Stimulated activated CD8-positive, alpha-beta memory T cell treated with anti-CD3 and anti-CD28 coated beads, Interleukin-4, amount 100 ng/mL, for 24 hours (primary cell): ENCODE measurements at places on chromosomes 2 and 18.

DNA sequence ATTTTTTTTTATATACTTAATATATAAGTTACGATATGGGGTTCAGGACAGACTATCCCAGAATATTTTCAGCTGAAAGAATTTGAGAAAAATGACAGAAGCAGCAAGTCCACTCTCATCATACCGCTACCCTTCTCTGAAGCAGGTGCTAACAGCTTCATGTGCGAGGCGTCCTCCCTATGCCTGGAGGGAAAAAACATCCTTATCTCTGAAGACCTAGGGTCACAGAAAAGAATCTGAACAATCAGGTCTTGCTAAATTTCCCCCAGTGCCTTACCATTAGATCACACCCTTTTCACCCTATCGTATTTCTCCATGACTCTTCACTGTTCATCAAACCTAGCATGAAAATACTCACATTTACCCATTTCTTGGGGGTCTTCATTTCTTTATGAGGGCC lies 51.9 kb upstream of the CREB1 start:
- DNase-seq, result no peak

GRCh38 chr2:234919711-234920110 lies 32.1 kb upstream of the SH3BP4 start:
- DNase-seq, result no peak

DNA sequence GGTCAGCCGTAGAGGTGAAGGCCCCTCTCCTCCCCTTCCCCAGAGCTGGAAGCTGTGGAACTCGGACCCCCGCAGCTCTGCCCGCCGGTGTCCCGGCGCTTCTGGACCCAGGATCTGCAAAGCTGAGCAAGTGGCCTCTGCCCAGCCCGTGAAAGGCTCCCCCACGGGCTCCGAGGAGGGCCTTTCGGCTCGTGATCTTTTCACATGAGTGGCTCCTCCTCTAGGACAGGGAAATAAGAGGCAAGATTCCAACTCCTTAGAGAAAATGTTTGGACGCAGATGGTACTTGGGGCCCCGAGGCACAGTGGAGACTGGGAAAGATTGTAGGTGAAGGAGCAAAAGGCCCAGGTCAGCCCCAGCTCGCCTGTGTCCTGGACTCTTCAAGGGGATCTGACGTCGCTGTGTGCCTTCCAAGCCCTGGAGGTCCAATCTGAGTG lies 48.2 kb upstream of the SP3 start:
- no peak for DNase-seq

DNA sequence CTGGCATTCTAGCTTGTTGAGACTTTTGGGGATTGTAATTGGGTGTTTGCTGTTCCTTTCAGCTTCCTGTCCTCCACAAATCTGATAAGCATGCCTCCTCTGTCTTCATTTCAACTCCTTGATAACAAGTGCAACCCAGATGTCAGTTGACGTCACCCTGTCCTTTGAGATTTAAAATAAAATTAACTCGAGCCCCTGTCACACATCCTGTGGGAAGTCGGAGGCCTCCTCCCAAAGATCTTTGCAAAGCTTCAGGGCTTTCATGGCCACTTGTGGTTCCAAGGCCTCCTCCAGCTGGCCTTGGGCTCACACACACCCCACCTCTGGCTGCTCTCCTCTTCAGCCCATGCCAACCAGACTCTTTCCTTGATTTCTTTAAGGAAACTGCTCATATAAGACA lies 69.9 kb upstream of the ITGA6 start:
- DNase-seq, result no peak

- no peak for DNase-seq
Measured at GRCh38 chr2:106189325-106189724, 4.8 kb downstream of the UXS1 start.

- no peak for DNase-seq
Measured at GRCh38 chr2:112772322-112772721, 7.9 kb upstream of the CKAP2L start.

DNA sequence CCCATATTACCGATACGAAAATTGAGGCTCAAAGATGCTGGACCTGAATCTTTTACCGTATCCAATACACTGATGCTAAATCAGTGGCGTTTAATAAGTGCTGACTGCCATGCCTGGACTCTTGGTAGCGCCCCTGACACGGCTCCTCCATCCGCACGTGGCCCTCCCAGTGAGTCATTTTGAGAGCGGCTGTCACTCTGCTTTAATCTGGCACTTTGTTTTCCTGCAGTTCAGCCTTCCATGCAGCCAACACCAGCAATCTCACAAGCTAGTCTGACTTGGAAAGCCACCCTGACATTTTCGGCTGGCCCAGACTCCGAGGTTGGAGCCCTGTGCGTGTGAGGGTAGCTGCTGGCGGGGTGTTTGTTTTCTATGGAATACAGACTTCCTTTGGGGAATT lies 155.1 kb upstream of the LMAN1 start:
- no peak for DNase-seq

DNA sequence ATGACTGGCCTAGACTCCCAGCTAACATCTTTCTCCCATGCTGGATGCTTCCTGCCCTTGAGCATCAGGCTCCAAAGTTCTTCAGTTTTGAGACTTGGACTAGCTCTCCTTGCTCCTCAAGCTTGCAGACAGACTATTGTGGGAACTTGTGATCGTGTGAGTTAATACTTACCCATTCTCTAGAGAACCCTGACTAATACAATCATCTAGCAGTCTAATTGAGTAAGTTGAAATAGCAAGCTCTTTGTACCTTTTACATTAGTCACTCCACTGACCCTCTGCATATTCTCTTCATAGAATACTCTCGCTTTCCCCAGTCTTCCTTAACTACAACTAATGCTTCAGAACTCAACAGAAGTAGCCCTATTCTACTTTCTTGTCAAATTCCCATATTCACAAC lies 434.6 kb upstream of the NXPH2 start:
- DNase-seq, result no peak

DNA sequence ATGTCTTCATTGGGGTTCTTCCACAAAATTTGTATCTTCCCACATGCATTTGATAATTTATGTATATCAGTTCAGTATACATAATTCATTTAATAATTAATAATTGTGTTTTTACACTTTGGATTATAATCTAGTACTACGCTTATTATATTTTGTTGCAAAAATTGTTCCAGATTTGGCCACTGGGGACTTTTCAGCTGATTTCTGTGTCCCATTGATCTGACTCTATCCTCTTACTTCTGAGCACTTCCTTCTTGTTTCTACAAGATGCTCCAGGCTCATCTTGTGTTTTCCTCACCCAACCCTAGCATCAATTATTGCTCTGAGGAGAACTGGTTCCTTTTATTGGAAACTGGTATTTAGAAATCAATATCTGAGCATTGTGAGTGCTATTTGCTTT lies 215.3 kb upstream of the CDH19 start:
- DNase-seq, result no peak

DNA sequence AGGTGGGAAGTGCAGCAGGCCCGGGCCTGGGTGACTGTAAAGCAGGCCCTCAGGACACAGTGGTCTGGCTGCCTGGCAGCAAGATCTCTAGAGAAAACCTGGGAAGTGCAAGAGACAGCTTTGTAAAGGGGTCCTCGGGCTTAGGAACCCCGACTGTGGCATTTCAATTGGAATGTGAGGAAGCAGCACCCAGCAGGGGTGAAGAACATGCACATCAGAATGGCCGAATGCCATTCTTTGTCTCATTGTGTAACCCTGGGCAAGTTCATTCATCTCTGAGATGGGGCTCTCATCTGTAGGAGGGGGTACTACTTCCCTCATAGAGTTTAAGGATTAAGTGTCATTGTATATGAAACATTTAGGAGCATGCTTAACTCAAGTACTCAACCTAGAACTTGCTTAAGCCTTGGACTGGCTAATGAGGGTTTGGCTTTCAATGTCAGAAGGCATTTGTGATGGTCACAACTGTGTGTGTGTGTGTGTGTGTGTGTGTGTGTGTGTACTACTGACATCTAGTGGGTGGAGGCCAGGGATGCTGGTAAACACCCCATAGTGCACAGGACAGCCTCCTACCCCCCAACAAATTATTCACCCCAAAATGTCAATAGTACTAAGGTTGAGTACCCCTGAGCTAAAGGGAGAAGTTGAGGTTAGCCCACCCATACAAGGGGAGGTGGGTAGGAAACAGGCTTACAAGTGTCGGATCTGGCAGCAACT lies 29.3 kb downstream of the MEX3C start:
- no peak for DNase-seq

GRCh38 chr2:138030459-138030858 lies 66.2 kb downstream of the HNMT start:
- DNase-seq, result no peak

GRCh38 chr2:230864605-230865306 lies at the start of gene ITM2C:
ITM2C (plus strand) TSS chr2:230864942; CDS start chr2:230865026, 84 bp downstream.
- DNase-seq, result peak; percentile 63

DNA sequence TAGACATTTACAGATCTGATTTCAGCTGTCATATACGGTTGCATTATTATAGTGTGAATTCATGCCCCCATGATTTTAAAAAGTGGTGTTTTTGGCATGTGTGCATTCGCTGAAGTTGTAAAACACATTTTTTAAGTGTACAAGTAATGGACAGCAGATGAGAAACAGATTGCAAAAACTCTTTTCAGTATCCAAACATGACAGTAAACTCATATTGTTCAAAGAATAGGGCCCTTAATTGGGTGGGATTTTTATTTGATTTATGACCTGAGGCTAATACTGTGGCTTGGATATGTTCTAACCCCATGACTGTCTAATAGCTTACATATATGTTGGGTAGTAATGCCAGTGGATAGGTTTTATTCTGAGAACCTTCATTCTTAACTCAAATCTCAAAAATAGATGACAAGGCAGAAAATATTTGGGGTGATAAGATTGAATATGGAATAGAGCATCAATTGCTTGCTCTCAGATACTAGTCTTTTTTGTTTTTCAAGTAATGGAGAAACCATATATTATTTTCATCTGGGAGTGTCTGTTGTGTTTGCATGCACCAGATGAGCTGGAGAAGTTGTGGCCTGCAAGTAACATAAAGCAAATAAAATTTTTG lies 118.6 kb downstream of the PARD3B start:
- no peak for DNase-seq

DNA sequence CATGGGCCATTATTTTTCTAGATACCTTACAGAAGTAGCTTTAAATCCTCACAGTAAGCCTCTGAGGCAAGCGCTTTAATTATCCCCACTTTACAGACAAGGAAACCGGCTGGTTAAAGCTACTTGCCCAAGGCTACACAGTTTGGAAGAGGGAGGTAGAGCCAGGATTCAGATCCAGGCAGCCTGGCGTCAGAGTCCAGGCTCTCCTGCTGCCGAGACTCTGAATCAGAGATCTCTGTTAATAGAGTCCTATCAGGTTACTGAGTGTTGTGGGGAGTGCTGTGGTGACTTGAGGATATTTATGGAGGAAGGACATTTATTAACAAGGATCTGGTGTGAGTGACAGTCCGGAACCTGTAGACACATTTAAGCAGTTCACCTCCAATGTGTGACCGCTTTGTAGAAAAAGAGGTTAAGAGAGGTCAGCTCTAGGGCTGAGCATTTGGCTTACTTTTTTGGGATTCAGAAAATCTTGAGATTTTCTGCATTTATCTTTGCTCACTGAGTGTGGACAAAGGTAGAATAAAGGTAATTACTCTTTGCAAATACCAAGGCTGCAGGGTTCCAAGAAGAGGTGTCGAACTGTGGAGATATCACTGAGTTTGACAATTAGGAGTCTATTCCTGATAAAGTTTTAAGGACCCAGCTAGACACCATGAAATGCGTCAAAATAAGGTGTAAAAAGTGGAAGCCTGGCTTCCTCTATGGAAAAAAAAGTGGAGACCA lies 1.6 kb upstream of the CEP192 start:
- no peak for DNase-seq

DNA sequence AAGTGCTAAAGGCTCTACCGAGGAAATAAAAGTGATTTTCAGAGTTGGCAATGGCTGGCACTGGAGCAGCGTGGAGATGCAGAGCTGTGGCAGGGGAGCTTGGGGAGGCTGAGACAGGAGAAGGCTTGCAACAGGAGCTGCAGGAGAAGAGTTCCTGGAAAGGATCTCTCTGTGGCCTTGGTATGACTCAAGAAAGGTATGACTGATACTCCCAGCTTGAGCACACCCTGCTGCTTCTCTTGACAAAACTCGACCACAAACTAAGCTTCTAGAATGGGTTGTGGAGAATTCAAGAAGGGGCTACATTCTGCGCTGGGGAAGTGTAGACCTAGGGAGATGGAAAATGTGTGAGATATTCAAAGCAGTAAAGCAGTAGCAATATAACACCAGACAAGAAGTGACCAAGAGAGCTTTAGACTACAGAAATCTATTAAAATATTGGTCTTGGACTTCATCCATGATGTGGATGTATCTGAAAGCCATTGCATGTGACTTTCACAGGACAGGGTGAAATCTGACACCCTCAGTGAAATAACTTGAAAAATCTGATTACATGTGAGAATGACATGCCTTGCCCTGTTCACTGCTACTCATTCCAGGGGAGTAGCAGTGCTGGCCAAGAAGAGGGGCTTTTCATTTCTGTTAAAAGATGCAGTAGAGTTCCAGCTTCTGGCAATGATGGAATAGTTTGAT lies 41.5 kb downstream of the SUCLG1 start:
- DNase-seq, result no peak

DNA sequence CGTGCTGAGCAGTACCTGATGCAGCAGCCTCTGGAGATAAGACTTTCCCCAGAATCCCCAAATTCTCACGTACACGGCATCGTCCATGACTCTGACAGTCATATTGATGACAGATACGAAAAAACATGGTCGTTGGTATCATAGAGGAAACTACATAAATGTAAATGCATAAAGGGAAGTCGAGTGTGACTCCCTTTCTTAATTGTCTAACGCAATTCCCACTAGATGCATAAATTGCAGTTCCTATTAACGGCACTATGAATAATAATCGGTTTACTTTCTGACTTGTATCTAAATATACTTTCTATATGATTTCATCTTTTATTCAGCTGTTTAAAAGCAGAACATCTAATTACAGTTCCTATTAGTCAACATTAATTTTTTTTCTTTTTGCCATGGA lies 322.6 kb upstream of the REV1 start:
- no peak for DNase-seq

DNA sequence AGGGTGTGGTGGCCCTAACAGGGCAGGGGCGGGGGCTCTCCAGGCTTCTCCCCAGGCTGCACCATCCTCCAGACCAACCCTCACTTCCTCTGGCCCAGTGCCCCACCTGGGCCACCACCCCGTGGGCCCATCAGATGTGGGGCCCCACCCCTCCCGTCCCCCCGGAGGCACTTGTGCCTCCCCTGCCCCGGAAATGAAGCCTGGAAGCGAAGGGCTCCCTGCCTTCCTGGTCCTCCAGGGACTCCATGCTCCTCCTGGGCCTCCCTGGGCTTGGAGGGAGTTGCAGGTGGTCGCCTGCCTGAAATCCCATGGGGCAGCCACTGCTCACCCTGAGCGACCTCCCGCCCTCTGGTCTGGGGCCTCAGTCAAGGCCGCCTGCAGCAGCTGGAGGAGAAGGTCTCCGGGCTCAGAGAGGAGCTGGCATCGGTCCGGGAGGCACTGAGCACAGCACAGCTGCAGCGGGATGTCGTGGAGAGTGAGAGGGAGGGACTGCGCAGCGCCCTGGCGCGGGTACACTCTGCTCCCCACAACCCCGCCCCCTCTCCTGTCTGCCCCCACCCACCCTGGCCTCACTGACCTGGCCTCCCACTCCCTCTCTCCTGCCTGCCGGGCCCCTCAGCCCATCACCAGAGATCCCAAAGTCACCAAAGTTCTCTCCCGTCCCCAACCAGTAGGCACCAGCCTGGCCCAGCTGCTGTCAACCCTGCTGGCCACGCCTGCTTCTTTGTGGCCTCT lies 28.0 kb downstream of the CROCC2 start:
- DNase-seq, result no peak
